ENCODE measurements at places on chromosomes 5 and 9.
A peak's percentile ranks its signal among the peaks of the same experiment; 100 is the strongest.

DNA sequence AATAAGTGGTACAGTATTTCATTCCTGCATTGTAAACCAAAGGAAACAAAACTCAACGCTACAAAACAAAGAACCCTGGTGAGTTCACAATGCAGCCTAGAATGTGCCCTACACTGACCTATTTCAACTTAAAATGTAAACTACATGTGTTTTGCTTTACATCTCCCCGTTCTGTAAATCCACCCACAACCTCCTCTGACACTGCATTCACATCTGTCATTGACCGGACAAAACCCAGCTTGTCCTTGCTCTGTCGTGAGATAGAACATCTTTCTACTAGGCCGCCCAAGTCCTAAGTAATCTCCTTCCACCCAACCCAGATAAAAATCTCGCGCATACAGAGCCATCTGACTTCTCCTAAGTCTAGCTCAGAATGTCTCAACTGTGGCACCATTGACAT, 6.1 kb upstream of the VLDLR start:
- no peak for DNase-seq

DNA sequence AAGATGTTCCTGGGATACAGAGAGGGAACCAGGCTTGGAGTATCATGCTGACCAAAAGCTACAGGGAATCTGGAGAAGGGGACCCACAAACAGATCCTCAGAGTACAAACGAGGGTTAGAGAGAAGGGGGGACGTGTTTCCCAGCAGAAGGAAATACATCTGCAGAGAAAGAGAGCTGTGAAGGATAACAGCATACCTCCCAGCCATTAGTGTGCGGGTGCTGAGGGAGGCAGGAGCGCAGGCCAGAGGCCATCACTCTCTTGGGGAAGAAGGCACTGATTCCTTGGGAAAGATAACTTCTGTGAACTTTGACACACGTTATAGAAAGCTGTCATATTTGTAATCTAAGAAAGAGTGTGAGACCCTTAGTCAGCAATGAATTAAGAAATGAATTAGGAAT, 96.9 kb downstream of the KCNN2 start:
- no peak for DNase-seq

DNA sequence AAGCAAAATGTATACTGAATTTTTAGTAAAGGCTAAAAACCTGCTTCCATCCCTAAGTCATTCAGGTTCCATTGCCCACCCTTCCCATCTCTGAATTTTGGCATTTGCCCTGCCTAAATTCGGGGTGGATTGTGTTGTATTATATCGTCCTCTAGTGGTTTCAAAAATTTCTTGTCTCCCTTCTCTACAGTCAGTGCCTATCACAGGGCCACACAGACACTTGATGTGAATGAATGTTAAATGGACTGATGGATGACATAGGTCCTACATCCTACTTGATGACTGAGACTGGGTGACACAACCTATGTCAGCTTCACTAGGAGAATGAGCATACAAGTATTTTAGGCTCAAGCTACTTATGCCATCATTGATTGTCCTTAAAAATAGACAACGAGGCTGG, 45.6 kb upstream of the SLC30A5 start:
- DNase-seq = no peak

- DNase-seq = no peak
Measured at GRCh38 chr5:144390133-144390532, 219.5 kb downstream of the KCTD16 start.

GRCh38 chr5:93756372-93756771, 15.0 kb upstream of the POU5F2 start:
- DNase-seq = no peak

DNA sequence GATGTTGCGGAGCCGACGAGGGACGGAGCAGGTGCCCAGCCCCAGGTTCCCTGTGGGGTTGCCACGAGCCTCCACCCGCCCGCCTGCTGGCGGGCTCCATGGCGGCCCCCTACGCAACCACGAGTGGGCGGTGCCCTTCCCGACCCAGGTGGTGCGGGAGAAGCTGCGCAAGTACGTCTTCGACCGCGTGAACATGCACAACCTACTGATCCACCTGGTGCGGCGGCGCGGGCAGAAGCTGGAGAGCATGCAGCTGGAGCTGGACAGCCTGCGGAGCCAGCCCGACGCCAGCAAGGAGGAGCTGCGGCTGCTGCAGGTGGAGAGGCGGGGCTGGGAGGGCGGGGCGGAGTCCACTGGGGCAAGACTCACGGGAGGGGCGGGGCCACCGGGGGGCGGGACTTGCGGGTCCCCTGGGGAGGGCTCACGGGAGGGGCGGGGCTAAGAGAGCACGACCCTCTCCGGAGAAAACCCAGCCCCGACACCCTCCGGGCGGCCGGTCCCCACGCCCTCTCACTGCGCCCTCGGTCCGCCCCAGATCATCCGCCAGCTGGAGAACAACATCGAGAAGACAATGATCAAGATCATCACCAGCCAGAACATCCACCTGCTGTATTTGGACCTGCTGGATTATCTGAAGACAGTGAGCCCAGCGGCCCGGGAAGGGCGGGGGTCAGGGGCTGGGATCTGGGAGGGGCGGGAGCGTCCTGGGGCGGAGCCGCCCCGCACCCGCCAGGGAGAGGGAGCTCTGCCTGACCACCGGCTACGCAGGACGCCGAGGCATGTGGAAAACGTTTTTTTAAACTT, 3.9 kb downstream of the CCDC183 start:
- no peak for DNase-seq

DNA sequence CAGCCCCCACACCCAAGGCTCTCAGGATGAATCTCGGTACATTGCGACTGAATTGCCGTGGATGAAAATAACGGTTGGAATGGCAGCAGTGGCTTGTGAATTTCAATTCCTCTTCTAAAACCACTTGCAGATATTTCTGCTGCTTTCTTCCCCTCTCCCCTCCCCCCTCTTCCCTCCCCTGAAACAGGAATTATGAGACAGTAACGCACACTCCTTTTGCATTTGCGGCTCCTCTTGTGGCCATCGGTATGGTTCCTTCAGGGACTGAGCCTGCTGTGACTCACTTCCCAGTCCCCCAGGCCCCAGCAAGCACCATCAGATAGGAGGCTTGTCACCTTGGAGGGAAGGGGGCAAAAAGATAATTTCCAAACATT, 9.7 kb downstream of the DCANP1 start:
- DNase-seq = no peak

DNA sequence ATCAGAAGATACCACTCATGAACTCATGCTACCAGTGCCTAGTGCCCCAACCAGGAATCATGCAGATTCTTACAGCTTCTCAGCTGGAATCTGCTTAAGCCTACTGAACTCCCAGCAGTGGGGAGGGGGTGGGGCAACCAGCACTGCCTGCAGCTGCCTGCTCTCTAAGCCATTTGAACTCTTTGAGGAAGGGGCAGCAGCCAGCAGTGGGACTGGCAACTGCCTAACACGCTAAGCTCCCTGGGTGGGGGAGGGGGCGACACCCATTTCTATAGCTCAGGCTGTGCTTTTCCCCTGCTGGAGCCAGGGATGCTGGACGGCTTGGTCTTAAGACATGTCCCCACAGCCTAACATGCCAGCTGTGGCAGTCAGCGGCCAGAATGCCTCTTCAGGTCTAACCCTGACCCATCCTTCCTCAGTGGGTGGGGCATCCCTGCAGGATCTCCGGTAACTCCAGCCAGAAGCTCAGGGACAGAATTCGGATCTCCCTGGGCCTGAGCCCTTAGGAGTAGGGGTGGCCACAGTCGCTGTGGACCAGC, 889.7 kb downstream of the CDH9 start:
- DNase-seq = no peak

DNA sequence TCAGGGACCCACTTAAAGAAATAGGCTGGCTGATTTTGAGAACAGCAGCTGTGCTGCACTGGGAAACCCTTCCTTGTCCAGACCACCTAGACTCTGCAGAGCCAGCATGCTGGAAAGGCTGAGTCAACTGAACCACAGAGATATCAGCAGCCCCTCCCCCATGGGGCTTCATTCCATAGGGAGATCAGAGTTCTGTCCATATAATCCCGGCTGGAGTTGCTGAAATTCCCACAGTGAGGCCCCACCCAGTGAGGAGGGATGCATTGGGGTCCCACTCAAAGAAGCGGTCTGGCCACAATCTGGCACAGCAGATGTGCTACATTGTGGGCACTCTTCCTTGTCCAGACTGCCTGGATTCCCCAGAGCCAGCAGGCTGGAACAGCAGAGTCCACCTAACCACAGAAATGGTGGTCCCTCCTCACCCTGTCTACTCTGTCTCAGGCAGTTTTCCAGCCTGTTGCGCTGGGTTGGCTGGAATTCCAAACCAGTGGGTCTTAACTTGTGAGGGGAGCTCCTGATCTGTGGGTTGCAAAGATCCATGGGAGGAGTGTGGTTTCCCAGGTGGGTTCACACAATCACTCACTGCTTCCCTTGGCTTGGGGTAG, 127.1 kb downstream of the RNF180 start:
- DNase-seq = no peak

DNA sequence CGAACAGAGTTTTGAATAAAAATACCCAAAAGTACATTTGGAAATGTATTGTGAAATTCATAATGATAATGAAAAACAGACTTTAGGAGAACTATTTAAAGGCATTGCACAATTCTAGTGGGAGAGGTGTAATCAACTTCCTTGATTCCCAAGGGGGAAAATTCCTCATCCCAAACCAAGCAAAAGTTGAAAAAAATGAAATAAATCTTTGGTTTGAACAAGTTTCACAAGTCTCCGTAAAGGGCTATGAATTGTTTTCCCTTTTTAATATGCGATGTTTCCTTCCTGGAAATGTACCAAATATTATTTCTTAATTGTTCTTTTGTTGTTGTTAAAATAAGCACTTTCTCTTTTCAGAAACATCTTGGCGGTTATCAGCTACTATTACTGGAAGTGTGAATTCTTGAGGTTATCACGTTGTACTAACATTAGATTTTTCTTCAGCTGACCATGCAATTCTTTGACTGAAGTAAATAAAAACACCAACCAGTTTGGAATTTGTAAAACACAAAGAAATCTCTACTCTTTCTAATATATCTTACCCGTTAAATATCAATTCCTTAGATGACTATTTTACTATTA, 59.3 kb downstream of the SVEP1 start:
- DNase-seq = peak; percentile 97

- DNase-seq = no peak
Measured at GRCh38 chr5:129630101-129630500, 117.8 kb upstream of the MINAR2 start.

GRCh38 chr5:53200306-53200705, 90.7 kb upstream of the MOCS2 start:
- DNase-seq = no peak

GRCh38 chr9:92206488-92206887, 87.0 kb downstream of the IARS1 start:
- DNase-seq = no peak

- DNase-seq = no peak
Measured at GRCh38 chr5:174777583-174777982, 53.2 kb downstream of the MSX2 start.

GRCh38 chr9:15317836-15318235, 10.8 kb upstream of the TTC39B start:
- DNase-seq = no peak

GRCh38 chr5:96115147-96115807, 153.6 kb upstream of the ELL2 start:
- DNase-seq = no peak

DNA sequence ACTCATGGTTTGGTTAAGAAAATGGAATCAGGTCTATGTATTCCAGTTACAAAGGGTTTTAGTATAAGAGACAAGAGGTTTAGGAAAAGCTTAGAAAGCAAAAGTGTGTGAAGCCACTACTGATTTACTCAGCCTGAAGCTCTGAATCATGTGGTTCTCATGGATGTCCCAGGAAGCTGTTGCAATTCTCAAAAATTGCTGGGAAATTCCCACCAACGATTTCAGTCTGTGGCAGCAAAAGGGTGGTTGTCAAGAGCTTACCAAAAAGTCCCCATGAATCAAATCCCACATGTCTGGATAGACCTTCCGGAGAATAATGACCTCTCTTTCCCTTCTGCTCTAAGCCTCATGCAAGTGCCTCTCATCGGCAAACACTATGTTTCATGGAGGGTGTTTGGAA, 929.9 kb downstream of the TLE4 start:
- peak; percentile 13 for DNase-seq

DNA sequence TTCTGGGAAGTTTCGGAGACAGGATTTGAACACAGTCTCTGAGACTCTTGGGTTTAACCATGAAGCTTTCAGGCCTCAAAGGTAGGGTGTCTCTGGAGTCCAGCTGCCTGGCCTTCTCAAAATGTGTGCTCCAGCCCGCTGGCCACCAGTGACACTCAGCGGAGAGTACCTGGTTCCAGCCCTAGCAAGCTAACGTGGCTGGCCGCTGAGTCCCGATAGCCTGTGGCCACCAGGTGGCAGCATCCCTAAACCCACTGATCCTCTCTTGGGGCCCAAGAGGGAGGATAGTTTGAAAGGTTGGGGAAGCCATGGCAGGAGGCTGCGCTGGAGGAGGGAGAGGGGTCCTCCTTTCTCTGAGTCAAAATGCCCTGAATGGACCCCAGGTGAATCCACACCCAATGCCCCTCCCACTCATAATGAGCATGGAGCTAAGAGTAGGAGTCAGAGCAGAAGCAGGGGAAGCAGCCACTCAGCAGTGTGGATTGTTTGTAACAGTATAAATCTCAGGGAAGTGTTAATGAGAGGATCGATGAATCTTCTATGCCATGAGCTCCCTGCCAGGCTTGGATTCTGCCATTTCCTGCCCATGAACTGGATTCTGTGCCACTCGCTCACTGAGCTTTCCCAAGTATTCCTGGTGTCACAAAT, 5.4 kb upstream of the TIFAB start:
- DNase-seq = peak; percentile 29

DNA sequence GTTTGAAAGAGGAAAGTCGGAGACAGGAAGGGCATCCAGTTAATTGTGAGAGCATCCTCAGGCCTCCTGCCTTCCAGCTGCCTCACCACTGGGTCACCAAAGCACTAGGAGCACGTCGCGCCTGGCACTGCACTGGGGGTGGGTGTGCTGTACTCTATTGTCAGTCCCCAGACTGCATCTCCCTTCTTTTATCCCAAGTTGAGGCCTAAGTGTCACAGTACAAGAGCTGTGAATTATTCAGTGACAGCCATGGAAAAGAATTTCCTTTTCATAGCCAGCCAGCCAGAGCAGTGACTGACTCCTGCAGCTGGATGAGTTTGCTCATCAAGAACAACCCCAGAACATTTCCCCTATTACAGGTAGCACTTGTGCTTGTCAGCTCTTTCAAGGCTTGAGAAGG, 16.3 kb downstream of the CLTA start:
- DNase-seq = no peak

DNA sequence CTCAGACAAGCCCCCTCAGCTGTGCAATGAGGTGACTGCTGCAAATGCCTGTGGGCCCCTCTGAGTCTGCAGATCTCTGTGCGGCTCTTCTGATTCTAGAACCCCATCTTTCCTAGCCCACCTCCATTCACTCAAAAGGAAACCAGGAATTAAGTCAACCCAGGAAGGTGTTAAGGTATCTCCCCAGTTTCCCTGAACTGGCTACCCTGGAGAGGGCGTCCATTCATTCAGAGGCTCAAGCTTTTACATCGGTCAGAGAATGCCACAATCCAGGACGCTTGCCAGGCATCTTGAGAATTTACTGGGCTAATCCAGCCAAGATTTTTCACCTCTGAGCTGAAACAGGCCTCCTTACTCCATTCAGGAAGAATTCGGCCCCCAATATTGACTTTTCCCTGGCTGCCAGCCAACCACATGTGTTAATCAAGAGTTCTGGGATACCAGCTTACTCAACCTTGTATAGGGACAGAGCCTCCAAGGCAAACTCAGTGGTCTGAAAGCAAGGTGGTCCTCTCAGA, 889 bp upstream of the ADAMTS12 start:
- DNase-seq = peak; percentile 94

Data from fibroblast of gingiva (primary cell).